ENCODE measurements at places on chromosomes 2 and 18.

DNA sequence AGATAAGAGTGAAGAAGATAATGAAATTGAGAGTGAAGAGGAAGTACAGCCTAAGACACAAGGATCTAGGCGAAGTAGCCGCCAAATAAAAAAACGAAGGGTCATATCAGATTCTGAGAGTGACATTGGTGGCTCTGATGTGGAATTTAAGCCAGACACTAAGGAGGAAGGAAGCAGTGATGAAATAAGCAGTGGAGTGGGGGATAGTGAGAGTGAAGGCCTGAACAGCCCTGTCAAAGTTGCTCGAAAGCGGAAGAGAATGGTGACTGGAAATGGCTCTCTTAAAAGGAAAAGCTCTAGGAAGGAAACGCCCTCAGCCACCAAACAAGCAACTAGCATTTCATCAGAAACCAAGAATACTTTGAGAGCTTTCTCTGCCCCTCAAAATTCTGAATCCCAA is 15.7 kb downstream of the MSH6 start:
- no peak for DNase-seq

DNA sequence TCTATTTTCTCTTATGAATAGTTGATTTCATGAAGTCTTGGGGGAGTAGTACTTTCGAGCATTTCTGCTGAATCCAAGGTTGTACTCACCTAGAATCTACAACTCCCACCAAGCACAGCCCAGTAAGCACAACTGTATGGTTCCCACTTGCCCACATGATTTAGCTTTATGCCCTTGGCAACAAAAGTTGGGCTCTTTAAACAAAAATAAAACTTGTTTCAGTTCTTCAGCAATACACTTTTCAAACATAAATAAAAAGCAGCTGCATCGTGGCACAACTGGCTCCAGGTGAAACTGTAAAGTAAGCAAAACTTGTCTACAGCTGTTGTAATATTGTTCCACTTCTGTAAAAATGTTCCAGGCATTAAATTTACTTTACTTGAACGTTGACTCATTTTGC is 99.8 kb upstream of the FSIP2 start:
- no peak for DNase-seq

- DNase-seq, result no peak
Measured at GRCh38 chr2:106270471-106270891, 76.4 kb upstream of the UXS1 start.

DNA sequence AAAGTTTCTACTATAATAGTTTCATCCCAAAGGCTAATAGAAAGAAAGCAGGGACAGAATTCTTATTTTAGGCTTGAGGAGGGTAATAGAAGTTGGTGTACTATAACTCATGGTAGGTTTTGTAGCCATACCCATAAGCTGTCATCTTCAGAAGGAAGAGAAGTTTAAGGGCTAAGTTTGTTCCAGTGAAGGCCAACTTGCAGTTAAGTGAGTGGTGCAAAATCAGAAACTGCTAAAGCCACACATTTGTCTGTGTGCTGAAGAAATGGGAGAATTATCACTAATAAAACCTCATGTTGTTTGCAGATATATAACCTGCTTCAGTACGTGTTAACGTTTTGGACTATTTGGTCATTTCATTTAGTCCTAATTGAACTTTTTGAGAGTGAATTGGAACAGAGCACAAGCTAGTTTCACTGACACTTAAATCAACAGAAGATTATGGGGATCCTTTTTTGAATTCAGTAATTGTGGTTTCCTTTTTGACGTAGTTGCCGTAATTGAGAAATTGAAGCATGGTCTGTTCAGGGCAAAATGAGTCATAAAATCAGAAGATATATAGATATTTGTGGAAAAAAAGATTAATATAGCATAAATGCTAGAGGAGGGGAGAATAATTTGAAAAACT is 69.1 kb downstream of the PHLPP1 start:
- DNase-seq, result peak; percentile 8

GRCh38 chr18:23547306-23547705 is 39.0 kb downstream of the NPC1 start:
- DNase-seq, result no peak

DNA sequence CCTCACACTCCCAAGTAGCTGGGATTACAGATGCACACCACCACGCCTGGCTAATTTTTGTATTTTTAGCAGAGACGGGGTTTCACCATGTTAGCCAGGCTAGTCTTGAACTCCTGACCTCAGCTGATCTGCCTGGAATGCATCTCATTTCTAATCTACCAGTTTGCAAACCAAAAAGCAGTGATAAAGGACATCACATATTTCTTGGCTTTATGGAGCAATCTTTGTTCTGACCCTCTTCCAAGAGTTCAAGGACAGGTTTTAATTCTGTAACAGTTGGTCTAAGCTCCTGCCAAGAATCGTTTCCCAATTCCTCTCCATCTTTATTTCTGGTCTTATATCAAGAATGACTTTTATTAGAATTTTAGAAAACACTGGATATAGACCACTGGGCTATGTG is 67.7 kb downstream of the SLC40A1 start:
- no peak for DNase-seq

GRCh38 chr2:231039821-231040364 is 2.6 kb downstream of the C2orf72 start:
- DNase-seq, result no peak
